GM04503 (cell line): ENCODE measurements at places on chromosomes 3 and 15.

DNA sequence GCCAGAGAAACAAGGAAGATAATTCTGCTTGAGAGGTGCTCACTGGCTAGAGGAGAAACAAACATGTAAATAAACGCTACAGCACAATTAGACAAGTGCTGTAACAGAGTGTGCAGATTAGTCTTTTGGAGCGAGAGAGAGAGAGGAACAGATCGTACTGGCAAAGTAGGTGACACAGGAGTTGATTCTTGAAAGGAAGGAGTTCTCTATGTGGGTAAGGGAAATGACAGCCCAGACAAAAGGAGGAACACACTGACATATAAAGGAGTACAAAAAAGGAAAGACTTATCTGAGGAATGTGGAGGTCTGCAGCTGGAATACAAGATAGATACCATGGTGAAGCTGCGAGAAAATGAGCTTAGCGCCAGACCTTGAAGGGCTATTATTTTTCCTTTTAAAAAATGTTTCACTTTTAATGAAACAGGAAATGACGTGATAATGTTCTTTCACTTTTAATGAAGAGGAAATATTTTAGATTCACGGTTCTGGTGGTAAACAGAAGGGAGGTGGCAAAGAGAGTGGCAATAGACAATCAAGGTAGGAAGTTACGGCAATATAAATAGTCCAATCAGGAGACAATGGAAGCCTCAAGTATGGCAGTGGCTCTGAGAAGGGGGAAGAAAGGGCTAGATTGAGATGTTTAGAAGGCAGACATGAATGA, 202.9 kb downstream of the VPS13C start:
- no peak for DNase-seq

DNA sequence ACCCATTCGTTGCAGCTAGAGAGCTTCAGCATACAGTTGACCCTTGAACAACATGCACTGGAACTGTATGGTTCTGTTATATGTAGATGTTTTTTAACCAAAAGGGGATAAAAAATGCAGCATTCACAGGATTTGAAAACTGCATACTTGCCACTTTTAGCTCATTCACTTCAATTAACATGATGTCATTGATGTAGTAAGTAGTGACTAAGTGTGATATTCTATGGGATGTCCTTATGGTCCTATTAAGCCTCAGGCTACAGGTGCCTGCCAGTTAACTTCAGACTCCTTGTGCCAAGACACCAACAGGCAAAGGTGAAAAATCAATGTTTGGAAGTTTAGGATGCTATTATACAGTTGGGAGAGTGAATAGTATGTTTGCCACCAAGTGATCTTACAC, 553.6 kb upstream of the NECTIN3 start:
- DNase-seq: no peak

- no peak for DNase-seq
These were observed 393.9 kb upstream of the CFAP20DC start for GRCh38 chr3:59443618-59444293.

- DNase-seq: no peak
These were observed 27.8 kb downstream of the DCAF1 start for GRCh38 chr3:51471775-51472652.

DNA sequence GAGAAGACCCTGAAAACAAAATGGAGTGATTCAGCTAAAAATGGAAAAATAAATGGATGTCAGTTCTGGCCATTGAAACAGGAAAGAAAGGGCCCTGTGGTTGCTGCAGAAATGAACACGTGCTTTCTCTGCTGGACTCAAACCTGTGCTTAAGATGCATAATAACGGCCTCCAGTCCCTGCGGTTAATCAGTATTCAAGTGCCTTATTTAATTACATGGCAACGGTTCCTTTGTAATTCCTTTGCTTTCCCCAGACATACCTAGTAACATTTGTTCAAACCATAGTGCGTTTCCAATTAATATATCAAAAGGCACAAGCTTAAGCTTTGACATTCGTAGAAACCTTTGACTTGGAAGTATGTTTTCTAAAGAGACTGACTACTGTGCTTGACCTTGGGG, 428.3 kb downstream of the GABRG3 start:
- DNase-seq: no peak

- no peak for DNase-seq
These were observed 25.1 kb downstream of the ACKR4 start for GRCh38 chr3:132622148-132622547.

DNA sequence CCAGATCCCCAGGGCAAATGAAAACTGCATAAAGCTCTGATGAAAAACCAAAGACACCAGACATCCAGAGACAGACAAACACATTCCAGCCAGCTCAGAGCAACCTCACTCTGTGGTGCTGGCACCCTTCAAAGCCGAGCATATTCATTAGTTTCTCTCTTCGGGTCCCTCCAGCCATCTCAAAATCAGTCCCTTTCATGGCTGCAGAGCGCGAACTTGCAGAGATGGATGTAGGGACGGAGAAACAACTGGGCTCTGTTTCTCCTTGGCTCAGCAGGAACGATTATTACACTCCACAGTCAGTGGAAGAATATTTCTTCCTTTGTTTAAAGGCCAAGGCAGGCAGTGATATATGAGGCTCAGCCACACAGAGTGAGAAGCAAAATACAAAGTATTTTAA, 50.4 kb upstream of the SYN2 start:
- no peak for DNase-seq

DNA sequence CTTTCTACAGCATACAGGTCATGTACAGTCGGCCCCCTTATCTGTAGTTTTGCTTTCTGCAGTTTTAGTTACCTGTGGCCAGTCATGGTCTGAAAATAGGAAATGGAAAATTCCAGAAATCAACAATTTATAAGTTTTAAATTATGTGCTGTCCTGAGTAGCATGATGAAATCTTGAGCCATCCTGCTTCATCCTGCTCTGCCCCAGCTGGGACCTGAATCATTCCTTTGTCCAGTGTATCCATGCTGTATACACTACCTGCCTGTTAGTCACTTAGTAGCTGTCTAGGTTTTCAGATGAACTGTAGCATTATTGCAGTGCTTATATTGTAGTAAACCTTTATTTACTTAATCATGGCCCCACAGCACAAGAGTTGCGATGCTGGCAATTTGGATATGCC, 44.8 kb downstream of the AP4E1 start:
- DNase-seq: no peak

- no peak for DNase-seq
These were observed 166.6 kb downstream of the BBX start for GRCh38 chr3:107689355-107689754.

DNA sequence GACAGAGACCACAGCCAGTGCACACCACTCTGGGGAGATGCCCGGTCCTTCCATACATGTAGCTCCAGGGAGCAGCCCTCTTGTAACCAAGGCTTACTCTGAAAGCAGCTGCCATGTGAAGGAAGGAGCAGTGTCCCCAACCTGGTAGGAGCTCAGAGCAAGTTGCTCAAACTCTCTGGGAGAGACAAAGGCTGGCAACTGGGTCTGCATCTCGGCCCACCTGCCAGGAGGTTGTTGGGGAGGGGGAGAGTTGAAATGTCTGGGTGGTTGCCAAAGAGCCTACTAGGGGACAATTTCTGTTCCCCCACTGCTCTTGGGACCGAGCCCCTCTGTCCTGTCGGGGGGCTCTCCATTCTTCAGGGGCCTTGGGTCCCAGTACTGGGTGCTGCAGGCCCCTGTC, 309.9 kb downstream of the TLE3 start:
- DNase-seq: no peak

- DNase-seq: peak; percentile 86
These were observed 400.2 kb upstream of the TBL1XR1 start for GRCh38 chr3:177597311-177598096.

DNA sequence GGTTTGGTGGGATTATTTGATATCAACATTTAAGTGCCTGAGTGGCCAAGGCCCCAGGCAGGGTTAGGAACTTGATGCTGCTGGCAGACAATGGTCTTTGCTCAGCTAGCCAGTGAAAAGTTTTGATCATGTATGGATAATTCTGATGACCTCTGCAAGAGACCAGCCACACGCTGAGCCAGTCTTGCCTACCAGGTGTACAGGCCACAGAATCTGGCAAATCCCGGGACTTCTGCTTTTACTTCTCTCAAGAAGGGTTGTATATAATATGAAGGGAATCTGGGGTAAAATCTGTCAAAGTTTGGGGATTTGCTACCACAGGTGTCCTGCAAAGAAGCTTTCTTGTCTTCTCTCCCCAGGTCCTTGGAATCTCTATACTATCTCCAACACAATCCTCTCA, 331.4 kb upstream of the GOLIM4 start:
- no peak for DNase-seq

- DNase-seq: no peak
These were observed 67.4 kb downstream of the CSNK1G1 start for GRCh38 chr15:64288577-64288976.

- DNase-seq: peak; percentile 62
These were observed 106.1 kb upstream of the COL8A1 start for GRCh38 chr3:99532246-99532645.

- DNase-seq: no peak
These were observed 110.7 kb upstream of the IL12A start for GRCh38 chr3:159877924-159878323.

- peak; percentile 75 for DNase-seq
These were observed 34.8 kb upstream of the WNT5A start for GRCh38 chr3:55521738-55522421.

GRCh38 chr15:98583771-98584430, 64.4 kb upstream of the IGF1R start:
- no peak for DNase-seq

DNA sequence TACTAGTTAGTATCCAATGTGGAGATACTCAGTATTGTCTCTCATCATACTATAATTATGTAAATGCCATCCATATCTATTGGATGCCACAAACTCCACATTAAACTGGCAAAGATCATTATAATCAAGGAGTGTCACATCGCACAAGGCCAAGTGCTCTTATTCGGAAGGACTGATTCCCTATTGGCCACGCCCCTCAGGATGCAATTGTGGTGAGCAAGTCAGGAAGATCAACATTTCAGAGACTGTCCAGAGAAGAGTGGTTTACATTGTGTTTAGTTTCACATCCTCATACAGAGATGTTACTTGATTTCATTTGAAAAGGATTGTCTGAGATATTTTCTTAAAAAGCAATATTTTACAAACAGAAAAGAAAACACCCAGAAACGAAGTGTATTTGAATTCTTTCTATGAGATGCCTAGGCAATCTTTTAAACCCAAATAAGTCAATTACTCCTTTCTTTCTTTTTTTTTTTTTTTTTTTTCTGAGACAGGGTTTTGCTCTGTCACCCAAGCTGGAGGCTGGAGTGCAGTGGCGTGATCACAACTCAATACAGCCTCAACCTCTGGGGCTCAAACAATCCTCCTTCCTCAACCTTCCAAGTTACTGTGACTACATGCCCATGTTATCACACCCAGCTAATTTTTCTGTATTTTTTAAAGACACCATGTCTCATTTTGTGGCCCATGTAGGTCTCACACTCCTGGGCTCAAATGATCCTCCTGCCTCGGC, 369.1 kb downstream of the RBMS3 start:
- no peak for DNase-seq

DNA sequence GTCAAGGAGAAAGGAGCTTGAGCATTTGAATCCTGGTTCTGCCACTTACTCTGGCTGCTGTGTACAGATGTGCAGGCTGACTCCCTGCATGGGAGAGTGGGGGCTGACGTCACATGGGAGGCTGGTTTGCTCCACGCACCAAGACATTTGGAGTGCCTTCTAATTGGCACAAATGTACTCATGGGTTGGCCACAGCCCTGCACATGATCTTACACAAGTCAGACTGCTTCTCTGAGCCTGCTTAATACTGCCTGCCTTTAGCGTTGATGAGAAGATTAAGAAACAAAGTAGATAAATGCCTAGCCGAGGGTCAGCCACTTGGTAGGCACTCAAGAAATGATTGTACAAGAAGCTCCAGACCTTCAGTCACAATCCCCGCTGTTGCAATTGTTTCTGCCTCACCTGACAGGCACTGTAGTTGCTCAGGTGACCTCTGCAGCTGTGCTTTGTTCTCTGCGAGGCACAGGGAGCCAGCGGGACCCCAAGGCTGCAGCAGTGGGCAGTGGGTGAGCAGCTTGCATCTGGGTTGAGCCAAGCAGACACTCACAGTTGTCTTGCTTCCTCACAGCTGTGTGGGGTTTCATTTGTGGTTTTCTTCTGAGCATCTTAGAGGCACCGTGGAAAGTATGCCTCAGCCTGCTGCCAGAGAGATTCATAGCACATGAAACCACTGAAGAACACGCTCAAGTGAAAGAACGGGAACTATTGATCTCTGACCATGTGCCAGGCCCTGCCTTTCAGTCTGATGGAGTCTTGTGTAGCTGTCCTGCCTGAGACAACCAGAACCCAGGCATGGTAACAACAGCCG, 33.1 kb downstream of the GRK7 start:
- peak; percentile 27 for DNase-seq

DNA sequence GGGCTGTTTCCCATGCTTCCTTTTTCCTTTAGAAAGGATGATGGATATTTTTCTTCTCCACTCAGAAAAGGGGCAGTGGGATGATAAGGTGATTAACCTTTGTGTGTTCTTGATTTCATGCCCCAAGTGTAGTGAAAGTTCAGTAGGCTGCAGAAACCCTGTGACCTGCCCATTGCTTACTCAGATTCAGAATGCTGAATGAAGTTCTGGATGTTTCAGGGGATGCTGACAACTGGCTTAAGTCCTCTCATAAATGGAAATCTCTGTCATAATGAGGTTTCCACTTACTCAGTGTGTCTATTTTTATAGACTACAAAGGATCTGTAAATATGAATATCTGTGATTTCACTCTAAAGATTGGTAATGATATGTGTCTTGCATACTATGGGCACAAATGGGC, 471.3 kb upstream of the TPRG1 start:
- DNase-seq: no peak

DNA sequence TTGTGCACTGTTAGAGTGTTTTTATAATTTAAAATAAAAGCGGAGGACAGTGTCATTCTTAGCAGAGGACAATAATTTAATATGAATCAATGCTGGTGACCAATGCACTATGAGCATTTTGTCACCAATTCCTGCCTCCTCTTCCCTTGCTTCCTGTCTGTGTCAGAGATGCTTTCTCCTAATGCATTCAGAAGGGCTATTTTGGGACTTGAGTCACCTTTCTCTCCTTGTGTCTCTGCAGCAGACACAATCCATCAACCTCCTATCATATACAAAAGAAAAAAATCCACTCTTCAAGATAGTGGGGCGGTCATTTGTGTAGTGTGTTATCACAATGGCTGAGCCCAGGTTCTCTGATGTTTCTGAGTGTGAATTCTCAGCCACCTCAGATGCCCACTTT, 191.9 kb upstream of the VEPH1 start:
- no peak for DNase-seq

- DNase-seq: no peak
These were observed 1.3 kb upstream of the GATA2 start for GRCh38 chr3:128494367-128494650.

DNA sequence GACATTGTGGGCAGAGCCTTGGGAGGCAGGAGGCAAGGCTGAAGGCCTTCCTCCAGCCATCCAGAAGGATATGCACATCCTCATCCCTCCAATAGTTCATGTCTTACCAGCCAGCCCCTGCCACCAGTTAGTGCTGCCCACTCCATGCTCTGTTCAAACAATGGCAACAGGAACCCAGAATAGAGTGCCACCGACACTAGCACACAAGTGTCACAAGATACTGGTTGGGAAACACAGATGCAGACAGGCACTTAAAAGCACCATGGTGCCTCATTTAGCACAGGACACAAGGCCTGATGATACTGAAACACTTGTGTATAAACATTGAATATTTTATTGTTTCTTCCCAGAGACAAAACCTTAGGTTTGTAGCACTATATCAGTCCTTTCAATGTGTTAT, 56.5 kb upstream of the MYO5C start:
- no peak for DNase-seq
